ENCODE measurements at places on chromosomes 11 and 22. TPM values are rescaled to one million over a fixed set of nuclear protein-coding genes. Genes with fewer than 3 reads are reported as not detected.

The PAAF1 gene
- total RNA-seq, result 19.6 TPM

The MGAT3 gene
- total RNA-seq, result not detected

The HORMAD2 gene
- total RNA-seq, result not detected

The MYOD1 gene
- total RNA-seq, result not detected

The MS4A15 gene
- not detected for total RNA-seq

The RASD2 gene
- under 0.01 TPM for total RNA-seq

The WT1 gene
- not detected for total RNA-seq

The TMEM86A gene
- 0.72 TPM for total RNA-seq

The RFPL3 gene
- not detected for total RNA-seq

The GGTLC2 gene
- total RNA-seq, result not detected

The SLC37A4 gene
- 24.0 TPM for total RNA-seq

The NXPE1 gene
- total RNA-seq, result not detected

The OR51L1 gene
- not detected for total RNA-seq

The KIRREL3 gene
- not detected for total RNA-seq

The ANO1 gene
- 27.2 TPM for total RNA-seq

The SOX6 gene
- total RNA-seq, result 0.94 TPM

The MRGPRX2 gene
- not detected for total RNA-seq

The LMNTD2 gene
- 3.0 TPM for total RNA-seq

The HOATZ gene
- not detected for total RNA-seq

The TAGLN gene
- total RNA-seq, result 116 TPM

The HEPN1 gene
- total RNA-seq, result not detected
